Fibroblast of skin of left biceps (primary cell): ENCODE measurements at places on chromosomes 16 and 17.

DNA sequence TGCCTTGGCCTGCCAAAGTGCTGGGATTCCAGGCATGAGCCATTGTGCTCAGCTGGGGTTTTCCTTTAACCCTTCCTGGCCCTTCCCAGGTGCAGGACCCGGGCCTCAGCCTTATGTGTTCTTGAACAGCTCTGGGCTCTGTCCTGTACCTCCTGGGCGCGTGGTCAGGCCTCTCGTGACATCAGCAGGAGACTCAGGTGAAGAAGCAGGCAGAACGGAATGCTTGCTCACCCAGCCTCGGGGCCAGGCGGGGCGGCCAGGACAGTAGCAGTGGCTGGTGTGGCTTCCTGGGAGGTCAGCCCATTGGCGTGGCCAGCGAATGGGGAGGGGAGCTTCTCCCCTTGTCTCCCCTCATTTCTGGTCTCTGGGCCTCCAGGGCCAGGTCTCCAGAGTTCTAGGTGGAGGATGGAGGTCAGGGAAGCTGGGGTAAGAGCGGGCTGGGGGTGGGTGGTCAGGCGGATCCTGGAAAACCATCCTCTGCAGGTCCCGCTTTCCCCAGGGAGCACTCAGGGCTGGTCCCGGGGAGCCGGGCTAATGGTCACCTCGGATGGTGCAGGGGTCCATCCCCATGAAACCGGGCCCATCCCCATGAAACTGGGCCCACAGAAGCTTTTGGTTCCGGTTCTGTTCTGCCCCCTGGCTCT is 281.5 kb downstream of the SEC14L1 start:
- no peak for DNase-seq

DNA sequence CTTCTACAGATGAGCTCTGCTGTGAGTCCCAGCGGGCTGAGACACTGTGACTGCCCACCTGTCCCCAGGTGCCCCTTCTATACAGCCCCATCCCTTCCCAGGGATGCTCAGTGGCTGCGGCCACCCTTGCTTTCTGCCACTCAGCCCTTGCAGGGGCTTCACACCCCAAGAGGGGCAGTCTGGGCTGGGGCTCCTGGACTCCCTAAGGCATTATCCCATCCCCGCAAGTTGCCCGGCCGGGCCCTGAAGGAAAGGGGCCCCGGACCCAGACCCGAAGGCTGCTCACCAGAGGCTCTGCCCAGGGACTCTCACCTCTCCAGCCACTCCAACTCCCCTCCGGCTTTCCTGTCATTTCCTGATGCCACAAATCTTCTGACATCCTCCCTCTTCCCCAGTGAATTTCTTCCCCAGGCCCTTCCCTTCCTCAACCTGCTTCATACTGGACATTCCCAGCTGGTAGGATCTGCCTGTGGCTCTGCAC is 88.5 kb upstream of the TOB1 start:
- DNase-seq = no peak

- no peak for DNase-seq
Measured at GRCh38 chr17:37698911-37699255, 46.0 kb downstream of the HNF1B start.

DNA sequence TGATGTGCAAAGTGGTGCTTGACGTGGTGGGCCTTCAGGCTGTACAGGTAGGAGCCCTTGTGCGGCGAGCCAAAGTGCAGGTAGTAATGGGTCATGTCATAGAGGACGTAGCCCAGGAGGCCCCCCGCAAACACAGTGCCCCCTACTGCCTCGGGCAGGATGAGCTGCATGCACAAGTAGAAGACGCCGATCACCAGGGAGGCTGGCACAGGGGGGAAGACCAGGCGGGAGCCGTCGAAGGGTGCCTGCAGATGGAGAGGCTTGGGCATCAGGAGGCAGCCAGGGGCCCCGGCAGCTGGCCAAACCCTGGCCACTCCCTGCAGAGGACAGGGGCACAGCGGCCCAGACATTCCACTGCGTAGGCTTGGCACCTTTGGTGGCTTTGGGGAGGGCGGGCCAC is 15.7 kb upstream of the MLKL start:
- no peak for DNase-seq

DNA sequence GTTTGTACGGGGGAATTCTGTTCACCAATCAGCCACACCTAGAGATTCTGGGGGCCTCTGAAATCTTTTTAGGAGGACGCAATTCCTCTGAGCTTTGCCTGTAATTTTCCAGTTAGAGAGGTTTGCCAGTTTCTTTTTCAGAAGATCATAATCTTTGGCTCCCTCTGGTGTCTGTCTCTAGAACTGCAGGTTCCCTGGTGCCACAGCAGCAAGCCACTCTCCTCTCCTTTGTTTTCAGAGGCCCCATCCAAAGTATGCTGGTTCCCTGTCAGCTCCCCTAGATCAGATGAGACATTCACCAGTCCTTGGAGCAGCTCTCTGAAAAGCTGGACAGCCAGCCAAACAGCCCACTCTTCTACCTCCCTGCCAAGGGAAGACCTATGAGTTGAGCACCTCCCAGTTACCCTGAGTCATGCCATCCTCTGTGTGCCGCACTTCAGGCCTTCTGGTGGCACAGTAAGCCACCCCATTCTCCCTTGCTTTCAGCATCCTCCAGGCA is 36.1 kb downstream of the RNF112 start:
- peak; percentile 49 for DNase-seq

DNA sequence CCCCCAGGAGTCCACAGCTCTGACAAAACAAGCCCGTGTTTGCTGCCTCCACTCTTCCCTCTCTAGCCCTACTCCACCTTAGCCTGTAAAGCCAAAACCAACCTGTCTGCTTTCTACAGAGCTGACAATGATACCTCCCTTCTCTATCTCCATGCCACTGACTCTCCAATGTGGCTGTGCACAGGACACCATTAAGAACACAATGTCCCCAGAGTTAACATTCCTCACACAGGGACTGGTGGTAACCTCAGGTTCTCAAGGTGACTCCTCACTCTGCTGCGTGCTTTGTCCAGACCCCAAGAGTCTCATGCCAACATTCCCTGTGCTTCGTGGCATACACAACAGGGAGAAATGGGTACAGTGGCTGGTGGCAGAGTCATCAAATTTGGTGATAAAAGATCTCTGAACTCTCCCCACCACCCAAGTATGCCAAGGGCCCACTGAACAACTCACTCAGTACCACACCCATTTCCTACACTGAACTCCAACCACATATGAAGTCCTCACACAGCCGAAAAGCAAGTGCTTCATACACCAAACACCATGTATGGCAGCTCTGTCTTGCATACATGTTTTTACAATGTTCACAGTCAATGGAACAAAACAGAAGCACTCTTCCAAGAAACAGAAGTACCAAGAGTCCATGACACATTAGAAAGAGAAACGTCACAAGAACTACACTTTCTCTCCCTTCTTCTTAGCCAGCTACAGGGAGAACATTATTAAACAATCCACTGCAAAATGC is 21.1 kb downstream of the CSNK2A2 start:
- no peak for DNase-seq

DNA sequence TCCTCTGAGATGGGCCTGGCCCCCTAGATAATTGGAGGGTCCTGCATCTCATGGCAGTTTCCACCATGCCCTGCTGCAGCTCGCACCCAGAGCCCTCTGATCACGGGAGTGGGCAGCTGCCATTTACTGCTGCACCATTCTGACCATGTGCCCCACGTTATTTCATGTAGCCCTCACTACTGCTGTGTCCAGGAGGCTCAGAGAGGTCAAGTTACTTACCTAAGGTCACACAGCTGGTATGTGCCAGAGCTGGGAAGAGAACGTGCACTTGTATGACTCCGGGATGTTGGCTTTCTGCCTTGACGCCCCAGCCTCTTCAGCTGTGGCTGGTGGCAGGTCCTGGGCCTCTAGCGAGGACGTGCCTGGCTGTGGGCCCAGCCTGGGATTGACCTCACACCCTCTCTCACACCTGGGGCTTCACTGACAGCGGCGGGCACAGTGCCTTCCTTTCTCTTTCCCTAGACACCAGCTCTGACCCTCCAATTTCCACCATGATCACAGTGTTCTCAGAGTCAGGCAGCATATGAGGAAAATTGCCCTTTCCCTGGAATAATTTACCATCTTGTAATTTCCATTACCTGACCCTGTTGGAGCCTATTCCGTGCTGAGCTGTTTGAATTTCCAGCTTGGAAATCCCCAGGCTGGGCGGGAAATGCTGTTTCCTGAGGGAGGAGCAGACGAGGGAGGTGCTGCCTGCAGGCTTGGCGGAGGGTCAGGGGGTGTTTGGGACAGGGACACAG is 18.5 kb upstream of the DOC2B start:
- DNase-seq = no peak

GRCh38 chr16:9378876-9379275 is 287.4 kb downstream of the HAPSTR1 start:
- no peak for DNase-seq

GRCh38 chr17:76458580-76459490 is 5.9 kb upstream of the UBE2O start:
- no peak for DNase-seq

DNA sequence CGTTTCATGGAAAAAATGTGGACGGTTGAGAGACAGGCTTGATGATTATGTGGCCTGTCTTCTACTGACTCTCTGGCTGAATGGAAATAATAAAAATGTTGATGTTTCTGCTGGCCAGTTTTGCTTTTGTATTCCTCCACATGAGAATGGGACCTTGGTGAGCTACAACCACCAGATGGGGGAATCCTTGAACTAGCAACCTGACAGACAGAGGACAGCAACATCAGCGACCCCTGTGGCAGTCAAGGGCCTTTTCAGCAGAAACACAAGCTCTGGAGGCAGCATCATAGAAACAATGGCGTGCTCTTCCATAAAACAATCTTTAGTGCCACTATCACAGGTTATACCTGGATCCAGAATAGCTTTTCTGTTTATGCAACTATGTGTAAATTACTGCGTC is 84.0 kb upstream of the ATP2A3 start:
- DNase-seq = no peak

- DNase-seq = no peak
Measured at GRCh38 chr17:75629157-75629556, 4.1 kb upstream of the SMIM5 start.

- no peak for DNase-seq
Measured at GRCh38 chr17:62084585-62084984, 19.5 kb upstream of the MED13 start.

DNA sequence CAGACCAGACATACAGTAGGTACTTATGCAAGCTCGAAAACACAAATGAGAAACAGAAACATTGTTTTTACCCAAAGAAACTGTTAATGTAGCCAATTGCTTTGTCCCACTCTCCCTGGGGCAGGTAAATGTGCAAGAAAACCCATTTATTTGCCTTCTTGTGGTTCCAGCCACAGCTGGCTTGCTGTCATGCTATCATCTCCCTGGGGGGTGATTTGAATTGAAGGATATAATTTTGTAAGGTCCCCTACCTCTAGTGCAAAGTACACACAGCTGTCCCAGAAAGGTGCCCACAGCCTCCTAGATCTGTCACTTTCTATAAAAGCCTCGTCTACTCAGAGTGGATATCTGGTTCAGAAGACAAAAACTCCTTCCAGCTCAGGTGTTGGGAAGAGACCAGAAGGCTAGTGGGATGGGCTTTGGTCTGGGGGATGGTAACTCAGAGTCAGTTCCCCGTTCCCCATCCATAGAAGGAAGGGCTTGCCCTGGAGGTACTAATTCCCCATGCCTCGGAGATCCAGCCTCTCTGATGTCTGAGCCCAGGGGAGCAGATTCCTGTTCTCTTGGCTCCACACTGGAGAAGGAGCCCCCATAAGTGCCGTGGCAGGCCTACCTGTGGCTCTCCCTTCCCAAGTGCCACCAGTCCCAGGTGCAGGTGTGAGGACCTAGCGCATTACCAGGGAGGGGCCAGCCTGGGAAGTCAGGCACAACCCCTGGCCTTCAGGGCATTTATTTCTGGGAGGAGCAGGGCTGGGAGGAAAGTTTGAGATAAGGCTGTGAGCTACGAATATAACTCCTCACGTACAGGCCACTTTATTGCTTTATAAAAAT is 2.4 kb upstream of the PRR15L start:
- no peak for DNase-seq

GRCh38 chr17:34126965-34127364 is 128.1 kb upstream of the CCL2 start:
- no peak for DNase-seq

DNA sequence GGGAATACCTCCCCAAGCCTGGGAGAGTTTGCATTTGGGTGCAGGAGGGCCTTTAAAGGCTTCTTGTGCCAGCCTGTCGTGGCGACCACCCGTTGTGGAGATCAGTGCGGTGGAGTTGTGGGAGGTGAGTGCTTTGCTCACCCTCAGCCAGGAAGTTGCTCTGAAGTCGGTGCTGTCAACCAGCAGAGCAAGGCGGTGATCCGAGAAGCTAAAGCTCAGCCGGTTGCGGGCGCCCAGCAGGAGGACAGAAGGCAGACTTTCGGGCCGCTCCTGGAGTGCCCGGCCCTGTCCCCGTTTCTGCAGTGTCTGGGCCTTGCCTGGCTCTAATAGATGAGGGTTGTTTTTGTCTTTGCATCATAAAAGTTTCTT is 1.4 kb downstream of the UBE2I start:
- DNase-seq = no peak

DNA sequence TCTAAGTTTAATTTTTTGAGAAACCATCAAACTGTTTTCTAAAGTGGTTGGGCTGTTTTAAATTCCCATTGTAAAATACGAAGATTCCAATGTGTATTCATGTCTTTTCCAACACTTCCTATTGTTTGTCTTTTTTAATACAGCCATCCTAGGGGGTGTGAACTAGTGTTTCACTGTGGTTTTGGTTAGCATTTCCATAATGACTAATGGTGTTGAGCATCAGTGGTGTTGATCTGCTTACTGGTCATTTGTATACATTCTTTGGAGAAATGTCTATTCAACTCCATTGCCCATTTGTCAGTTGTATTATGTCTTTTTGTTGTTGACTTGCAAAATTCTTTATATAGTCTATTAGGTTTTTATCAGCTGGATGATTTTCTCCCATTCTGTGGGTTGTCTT is 239.2 kb upstream of the AXIN2 start:
- no peak for DNase-seq

- DNase-seq = no peak
Measured at GRCh38 chr16:53740476-53740875, 36.5 kb downstream of the FTO start.

DNA sequence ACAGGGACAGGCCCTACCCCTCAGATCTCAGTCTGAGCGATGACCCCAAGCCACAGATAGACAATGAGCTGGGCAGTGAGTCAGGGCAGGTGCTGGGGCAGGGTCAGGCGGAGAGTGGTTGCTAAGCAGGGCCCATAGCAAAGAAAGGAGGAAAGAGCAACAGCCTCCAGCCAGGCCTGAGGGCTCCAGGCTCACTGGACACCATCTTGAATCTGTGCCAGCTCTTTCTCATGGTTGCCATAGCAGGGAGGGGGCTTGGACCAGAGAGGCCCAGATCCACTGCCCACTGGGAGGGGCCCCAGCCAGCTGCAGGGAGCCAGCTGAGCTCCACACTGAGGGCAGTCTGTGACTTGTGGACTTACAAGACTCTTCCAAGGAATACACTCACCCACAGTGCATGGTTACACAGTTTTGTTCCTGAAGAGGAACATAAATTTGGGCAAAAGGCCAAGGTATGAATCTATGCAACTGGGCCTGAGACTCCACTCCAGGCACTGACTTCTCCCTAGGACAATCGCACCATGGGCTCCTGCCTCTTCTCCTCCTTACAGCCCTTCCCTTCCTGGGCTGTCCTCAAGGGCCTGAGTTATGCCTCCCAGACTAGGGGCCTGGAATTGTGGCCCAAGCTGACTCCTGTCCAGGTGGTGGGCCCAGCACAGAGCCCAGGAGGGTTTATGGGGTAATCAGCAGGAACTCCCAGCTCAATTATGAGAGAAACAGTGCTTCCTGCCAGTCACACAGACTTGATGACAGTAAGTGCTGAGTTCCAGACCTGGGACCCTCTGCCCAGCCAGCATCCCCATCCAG is 59.9 kb downstream of the BEAN1 start:
- DNase-seq = no peak
